ENCODE measurements at places on chromosomes 4 and X.

DNA sequence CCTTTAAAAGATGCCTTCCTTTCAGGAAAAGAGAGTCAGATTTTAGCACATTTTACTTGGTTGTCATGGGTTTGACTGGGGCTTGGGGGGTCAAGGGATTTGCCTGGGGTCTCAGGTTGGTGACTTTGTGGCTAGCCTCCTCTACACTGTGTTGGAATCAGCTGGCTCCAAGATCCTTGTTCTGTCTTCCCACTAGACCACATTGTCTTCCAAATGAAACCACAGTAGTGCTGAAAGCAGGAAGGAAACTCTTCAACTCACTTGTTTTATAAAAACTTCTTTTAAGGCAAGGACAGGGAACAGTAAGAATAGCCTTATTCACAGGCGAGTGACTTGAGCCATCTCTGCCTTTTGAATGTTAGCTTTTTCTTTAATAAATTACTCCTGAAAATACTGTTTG lies 37.0 kb upstream of the OTUD4 start:
- DNase-seq: no peak

- DNase-seq: peak; percentile 62
Measured at GRCh38 chrX:14095702-14096101, 66.0 kb upstream of the GEMIN8 start.

- no peak for DNase-seq
Measured at GRCh38 chrX:37906357-37906756, 59.0 kb upstream of the DYNLT3 start.

DNA sequence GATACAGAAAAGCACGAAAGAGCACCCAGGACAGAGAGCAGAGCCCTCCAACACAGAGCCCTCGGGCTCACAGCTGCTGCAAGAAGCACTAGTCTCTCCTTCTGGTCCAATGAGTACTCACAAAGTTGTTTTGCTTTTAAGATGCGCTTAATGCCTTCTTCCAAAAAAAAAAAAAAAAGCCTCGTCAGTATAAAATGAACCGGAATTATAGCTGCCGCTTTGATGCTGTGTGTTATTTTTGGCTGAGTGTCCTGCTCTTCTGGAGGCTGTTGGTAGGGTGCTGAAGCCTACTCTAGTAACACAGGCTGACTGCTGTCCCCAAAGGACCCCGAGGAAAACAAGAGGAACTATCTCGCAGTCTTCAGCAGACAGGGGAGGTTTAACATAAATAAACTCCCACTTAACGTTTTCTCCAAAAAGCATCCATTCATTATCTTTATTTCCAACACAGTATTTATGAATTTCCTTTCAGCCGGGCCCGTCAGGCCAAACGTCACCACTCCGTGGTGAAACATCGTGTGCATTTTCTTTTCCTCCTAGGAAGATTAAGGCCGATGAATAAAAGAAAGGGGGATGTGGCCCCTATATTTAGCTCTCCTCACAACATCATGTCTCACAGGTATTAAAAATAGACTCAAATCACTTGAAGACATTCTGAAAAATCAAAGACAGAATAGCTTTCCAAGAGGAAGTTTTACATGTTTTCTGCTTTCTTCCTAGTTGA lies 213.7 kb upstream of the PPARGC1A start:
- DNase-seq: no peak

GRCh38 chr4:141654098-141654497 lies 17.7 kb downstream of the IL15 start:
- DNase-seq: no peak

GRCh38 chr4:124253080-124253479 lies 459.5 kb downstream of the ANKRD50 start:
- no peak for DNase-seq

DNA sequence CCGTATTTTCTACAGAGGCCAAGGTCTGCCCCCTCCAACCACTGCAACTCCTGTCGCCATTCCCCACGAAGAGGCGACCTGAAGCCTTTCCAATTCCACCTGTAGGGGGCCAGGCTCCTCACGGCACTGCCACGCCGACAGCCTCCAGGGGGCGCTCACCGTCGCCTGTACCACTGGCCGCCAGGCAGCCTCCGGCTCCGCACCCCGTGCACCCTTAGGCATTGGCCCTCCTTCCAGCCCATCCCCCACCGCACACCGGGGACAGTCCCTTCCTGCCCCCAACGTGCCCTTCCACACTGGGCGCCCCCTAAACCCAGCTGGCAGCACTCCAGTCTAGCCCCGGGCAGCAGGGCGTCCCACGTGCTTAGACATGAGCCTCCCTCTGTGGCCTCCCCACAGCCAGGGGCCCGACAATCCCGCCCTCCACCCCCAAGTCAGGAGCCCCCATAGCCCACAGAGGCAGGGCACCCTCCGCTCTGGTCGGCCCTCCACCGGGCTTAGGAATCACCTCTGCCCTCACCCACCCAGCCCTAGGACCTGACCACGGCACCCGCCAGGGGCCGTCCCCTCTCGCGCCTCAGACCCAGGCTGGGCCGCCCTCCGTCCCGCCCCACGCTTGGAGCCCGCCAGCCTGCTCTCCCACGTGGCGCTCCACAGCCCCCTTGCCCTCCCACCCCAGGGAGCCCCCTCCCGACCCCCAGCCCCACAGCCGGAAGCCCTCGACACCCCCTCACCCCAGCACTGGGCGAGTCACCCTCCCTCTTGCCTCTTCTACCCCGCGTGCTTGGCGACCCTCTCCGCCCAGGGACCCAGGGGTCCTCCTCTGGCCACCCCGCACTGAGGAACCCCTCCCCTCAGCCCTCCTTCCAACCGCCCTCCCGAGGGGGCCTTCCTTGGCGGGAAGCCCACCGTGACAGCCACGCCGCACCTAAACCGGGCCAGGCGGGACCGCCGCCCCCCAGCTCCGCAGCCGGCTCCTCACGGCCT lies 711 bp downstream of the PNMA6E start:
- DNase-seq: peak; percentile 67

DNA sequence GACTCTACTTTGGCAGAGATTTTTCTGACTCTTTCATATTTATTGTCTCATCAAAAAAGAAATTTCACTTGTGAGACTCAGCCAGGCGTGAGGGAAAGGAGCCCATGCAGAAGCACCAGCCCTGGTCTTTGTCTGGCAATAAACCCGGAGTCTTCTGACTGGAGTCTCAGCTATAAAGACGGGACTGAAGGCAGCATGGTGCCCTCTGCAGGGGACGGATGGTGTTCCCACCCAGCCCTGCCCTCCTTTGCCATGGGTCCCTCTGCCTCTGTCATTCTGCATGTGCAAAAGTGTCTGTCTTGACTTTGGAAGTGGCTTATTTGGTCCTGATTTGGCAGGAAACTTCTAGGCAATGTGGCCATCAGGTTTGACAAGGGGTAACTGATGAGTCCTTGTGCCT lies 14.2 kb downstream of the ZNF185 start:
- DNase-seq: no peak

- no peak for DNase-seq
Measured at GRCh38 chr4:4755306-4755705, 104.2 kb upstream of the MSX1 start.

- no peak for DNase-seq
Measured at GRCh38 chrX:348461-349117, 30.0 kb upstream of the GTPBP6 start.

GRCh38 chr4:87851332-87851731 lies 18.6 kb downstream of the MEPE start:
- DNase-seq: no peak

GRCh38 chrX:14386981-14387380 lies 142.4 kb upstream of the GLRA2 start:
- DNase-seq: no peak

DNA sequence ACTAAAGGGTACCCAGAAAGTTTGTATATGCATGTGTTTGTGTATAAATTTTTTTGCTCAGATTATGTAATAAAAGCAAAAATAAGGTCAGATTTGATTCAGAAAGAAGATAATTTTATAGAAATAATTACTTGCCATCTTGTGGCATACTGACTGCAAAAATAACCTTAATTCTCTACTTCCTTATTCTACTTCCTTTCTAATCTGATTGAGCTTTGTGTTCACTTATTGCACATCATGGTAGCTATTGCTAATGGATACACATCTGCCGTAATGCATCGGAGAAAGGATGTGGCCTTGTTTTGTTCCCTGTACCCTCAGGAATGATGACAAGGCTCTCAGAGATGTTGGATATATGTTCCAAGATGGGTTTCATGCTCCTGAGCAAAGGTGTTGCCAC lies 10.5 kb upstream of the GNPDA2 start:
- DNase-seq: no peak

DNA sequence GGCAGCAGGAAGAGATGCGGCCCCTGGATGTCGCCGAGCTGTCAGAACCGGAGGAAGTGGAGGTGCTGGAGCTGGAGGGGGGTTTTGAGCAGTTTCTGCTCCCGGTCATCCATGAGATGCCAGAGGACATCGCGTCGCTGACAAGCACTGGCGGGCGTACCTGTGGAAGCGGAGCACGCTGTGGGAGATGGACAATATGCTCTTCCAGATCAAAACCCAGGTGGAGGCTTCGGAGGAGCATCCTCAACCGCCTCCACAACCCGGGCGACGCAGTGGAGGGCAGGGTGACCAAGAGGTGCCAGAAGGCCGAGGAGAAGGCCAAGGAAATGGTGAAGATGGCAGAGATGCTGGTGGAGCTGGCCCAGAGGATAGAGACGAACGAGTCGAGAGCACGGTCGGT lies 7.6 kb upstream of the CCNQ start:
- DNase-seq: no peak

Measured in activated CD4-positive, alpha-beta T cell treated with anti-CD3 and anti-CD28 coated beads, Interleukin-10, Interleukin-2, amounts not matched to agents 100 ng/mL and 50 ng/mL, durations not matched to agents 16 hours and 8 hours (primary cell).